PC-3 (cell line): ENCODE measurements at places on chromosomes 7 and 10. TPM values are rescaled to one million over a fixed set of nuclear protein-coding genes. Genes with fewer than 3 reads are reported as not detected.

GRCh38 chr10:77618117-77618516, 19.5 kb downstream of the KCNMA1 start:
- no peak for DNase-seq

DNA sequence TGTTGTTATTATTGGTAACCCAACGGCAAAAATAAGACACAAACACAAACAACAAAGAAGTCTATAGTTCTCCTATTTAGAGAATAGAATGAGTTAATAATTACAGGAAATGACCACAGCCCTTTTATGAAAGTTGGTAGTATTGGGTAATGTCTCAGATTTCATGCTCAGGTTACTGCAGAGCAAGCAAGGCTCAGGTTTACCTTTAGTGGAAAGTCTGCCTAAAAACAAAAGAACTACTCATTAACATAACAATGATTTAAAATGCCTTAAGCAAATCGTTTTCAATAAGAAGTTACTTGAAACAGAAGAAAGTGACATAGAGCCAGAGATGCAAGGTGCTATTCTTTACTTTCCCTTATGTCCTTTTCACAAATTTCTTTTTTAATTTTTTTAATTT, 441.2 kb downstream of the PLXDC2 start:
- DNase-seq = no peak

DNA sequence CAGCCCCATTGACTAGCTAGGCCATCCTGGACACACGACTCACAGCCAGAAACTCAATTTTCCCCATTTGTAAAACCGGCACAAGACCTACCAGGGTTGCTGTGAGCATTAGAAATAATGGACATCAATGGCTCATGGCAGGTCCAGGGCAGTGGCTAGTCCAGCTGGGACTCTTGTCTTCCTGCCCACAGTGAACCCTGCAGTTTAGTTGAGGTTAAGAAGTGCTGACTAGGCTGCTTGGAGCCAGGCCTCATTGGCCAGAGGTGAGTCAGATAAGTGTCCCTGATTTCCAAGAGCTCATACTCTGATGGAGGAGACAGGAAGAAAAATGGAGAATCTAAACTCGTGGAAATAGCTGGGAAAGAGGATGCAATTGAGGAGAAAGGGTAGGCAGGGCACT, 123.4 kb upstream of the ZNF92 start:
- no peak for DNase-seq

- no peak for DNase-seq
Measured at GRCh38 chr10:78426181-78426580, 392.5 kb downstream of the RPS24 start.

- no peak for DNase-seq
Measured at GRCh38 chr10:69668721-69669120, 38.7 kb downstream of the FAM241B start.

- DNase-seq = no peak
Measured at GRCh38 chr10:67834375-67834774, 3.6 kb downstream of the DNAJC12 start.

GRCh38 chr10:133379152-133379800, at the start of gene PAOX:
PAOX (plus strand) TSS chr10:133379262; CDS start chr10:133379317, 55 bp downstream.
- no peak for DNase-seq

- DNase-seq = no peak
Measured at GRCh38 chr7:110568388-110568787, 522.5 kb upstream of the LRRN3 start.

GRCh38 chr7:149787428-149788299, 14.3 kb upstream of the ZNF467 start:
- peak; percentile 9 for DNase-seq

- DNase-seq = no peak
Measured at GRCh38 chr7:74674166-74674565, 16.6 kb downstream of the GTF2I start.

DNA sequence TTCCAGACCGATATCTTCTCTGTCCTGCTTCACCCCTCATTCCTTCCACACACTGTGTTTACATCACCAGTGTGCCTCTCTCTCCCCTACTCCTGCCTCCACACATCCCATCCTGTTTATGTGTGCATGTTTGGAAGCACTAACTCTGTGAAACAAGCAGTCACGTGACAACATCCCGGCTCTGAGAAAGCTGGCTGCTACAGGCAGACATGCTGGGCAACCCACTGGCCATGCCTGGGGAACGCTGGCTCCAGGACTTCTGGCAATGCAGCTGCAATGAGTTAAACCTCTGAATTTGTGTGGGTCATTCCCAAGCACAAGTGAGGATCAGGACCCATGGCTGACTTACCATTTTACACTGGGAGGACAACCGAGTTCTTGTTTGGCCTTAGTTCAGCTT, 74.0 kb downstream of the WNT2 start:
- no peak for DNase-seq

DNA sequence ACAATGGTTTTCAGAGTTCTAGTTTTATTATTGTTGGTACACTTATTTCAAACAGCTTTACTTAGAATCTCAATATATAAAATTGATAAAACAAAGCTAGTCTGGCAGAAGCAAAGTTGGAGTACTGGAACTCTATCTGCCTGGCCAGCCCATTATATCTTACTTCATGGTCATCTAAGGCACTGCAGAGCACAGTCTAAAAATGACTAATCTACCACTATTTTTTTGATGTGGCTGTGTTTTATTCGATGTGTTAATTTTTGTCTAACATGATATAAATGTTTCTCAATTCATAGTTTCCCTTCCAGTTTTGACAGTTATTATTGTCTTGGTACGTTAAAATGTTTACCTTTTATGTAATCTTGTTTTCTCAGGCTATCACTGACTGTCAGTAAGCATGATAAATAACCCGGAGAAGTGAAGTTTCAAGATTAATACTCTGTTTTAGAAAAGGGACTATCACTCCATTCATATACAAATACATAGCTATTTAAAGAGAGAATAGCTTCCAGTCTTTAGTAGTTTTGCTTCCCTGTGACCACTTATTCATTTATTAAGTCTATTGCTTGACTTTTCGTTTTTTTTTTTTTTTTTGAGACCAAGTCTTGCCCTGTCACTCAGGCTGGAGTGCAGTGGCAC, 60.6 kb upstream of the CSTF2T start:
- DNase-seq = no peak

GRCh38 chr7:26987338-26987737, 108.5 kb downstream of the HOXA1 start:
- no peak for DNase-seq

DNA sequence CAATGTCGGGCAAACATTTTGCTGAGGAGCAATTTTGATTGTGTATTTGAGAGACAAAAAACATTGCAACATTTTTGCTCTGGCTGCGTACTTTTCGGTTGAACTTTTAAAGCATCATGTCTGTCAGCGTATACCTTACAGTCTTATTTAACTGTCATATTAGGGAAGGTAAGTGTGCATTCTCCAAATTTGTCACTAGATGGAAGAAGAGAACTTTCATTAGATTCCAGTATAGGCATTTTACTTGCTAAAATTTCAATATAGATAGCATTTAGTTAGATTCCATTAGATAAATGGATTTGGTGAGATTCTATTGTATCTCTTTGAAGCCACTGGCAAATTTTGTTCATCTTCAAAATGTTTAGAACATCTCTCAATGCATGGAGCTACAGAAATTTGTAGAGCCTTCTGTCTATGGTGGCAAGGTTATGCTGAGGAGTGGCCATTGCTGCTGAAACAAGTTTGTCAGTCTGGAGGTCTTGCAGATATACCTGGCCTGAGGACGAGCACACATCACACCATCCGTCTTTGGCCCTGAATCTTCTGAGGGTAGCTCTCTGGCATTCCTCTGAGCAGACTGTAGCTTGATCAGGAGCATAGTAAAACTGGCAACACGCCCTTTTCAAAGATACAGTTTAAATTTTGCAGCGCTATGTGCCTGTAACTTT, 437.5 kb upstream of the MBL2 start:
- peak; percentile 97 for DNase-seq

- DNase-seq = no peak
Measured at GRCh38 chr7:35386816-35387706, 133.2 kb upstream of the TBX20 start.

- DNase-seq = peak; percentile 41
Measured at GRCh38 chr7:16644636-16645592, 640 bp downstream of the ANKMY2 start.

GRCh38 chr7:143914938-143915652, 13.1 kb upstream of the TCAF1 start:
- DNase-seq = peak; percentile 7

- DNase-seq = peak; percentile 36
Measured at GRCh38 chr10:97687785-97688781, 1.0 kb upstream of the AVPI1 start.

GRCh38 chr10:49617121-49618020, 3.5 kb downstream of the CHAT start:
- no peak for DNase-seq

DNA sequence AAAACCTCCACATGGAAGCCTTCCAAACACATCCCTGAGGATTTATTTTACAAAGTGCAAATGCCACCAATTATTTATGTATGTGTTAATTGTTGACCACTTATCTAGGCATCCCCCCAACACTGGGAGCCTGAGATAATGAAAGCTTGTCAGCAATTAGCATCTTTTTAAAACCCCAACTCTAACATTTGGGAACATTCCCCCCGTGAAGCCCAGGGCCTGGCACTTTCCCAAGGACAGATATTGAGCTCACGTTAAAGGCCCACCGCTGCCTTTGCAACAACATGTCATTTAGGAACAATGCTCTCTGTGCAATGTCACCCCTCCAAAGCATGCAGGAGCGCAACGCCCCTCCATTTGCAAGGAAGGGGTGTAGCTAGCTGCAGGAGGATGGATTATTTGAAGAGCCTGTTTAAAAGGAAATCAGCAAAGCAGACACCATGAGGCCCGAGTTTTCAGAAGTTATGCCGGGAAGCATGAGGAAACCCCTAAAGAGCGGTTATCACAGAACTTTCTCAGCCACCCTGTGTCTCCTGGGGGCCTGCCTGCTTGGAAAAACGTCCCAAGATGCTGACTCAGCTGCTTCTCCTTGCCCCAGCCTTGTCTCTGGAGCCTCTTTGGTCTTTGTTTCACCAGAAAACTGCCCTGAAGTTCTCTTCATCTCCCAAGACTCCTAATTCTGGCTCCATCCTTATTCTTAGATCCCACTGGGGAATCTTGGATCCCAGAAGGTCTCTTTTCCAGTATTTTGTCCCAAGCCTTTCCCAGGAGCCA, 444.1 kb downstream of the GRID1 start:
- DNase-seq = no peak

DNA sequence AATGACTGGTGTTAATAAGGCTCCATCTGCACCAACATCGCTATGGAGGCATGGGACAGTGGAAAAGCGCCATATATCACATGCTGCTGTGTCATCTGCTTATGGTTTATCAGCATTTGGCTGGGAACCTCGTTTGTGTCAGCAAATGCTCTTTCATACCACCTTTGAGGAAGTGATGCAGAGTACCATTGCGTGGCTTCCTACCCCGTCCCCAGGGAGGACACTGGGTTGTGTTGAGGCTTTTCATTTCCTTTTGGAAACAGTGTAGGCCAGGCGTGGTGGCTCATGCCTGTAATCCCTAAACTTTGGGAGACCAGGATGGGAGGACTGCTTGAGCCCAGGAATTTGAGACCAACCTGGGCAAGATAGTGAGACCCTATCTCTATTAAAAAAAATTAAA, 6.8 kb downstream of the TACR2 start:
- DNase-seq = no peak

GRCh38 chr7:35676211-35676610, 18.7 kb downstream of the HERPUD2 start:
- DNase-seq = no peak

DNA sequence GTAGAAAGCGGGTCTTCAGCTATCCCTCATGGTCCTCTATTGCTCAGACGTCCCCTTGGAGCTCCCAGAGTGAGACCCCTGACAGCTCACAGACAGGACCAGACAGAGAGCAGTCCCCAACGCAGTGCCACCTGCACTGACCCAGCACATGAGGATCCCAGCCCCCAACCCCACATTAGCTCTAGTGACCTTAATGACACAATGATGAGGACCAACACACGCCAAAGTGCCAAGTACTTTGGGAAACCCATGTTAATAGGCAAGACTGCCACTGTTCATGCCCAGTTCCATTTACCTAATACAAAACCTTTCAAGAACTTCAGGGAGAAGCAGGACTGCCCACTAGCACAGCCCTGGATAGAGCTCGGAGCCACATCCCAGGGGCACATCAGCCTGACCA, 5.7 kb upstream of the GRB10 start:
- no peak for DNase-seq

DNA sequence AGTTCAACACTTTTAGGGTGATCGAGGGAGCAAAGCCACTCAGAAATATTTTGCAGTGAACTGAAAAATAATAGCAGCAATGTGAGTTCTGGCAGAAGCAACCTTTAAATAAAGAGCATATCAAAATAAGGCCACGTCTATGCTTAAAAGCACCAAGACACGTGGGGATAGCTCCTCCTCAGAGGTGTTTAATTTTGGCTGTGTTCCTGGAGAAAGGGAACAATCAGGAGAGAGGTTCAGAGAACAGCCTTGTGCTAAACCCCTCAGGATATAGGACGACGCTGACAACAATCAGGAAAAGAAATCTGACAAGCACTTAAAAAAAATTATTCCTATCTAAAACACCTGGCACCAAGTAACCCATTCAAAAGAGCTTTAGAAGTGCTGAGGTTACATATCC, 471.9 kb upstream of the CELF2 start:
- DNase-seq = no peak

DNA sequence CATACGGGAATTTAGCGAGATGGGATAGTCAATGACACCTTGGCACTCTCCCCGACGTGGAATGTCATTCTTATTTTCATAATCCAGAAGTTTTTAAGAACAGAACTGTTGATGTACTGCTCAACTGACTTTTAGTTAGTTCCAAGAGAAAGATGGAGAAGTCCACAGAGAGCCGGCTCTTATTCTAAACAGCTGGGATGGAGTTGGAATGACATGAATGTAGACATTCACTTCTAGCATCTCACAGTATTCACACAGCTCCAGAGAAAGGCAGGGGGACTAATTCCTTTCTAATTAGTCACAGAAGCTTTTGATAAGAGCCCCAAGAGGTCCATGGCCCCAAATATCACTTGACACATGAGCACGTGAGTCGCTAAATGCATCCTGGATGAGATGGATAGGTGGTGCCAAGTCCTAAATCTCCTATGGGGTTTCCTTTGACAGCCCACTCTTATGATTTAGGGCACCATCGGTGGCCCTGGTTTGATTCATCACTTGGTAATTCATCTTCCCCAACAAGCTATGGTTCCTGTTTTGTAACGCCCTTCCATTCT, 420.3 kb upstream of the AUTS2 start:
- DNase-seq = no peak

WNT2 gene
- total RNA-seq = not detected in 2 replicates

FOXP2 gene
- not detected in 2 replicates for total RNA-seq

LRRTM3 gene
- 0.12 and 0.15 TPM in 2 replicates for total RNA-seq

ODAD2 gene
- total RNA-seq = 2.1 and 3.4 TPM in 2 replicates

LRMDA gene
- total RNA-seq = 1.2 and 3.6 TPM in 2 replicates

TEX47 gene
- not detected in 2 replicates for total RNA-seq

VAX1 gene
- total RNA-seq = 0.12 and 0.98 TPM in 2 replicates

MSS51 gene
- total RNA-seq = 3.2 and 3.5 TPM in 2 replicates
